ENCODE measurements at places on chromosomes 13 and 19.

DNA sequence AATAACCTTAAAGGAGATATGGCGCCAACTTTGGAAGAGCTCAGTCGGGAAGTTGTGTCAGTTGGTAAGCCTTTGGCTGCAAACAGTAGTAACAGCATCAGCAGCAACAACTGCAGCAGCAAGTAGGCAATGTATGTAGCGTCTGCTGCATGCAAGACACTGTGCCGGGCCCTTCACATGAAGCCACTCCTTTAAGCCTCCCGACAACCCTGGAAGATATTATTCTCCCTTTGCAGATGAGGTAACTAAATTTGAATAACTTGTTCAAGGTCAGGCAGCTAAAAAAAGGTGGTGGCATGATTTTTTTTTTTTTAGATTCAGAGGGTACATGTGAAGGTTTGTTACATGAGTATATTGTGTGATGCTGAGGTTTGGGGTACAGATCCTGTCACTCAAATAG, 19.7 kb downstream of the SIPA1L3 start:
- DNase-seq: no peak

- DNase-seq: no peak
Observed at GRCh38 chr13:27077451-27077850, 94.2 kb downstream of the USP12 start.

- DNase-seq: no peak
Observed at GRCh38 chr19:48986211-48986610, 6.9 kb downstream of the GYS1 start.

DNA sequence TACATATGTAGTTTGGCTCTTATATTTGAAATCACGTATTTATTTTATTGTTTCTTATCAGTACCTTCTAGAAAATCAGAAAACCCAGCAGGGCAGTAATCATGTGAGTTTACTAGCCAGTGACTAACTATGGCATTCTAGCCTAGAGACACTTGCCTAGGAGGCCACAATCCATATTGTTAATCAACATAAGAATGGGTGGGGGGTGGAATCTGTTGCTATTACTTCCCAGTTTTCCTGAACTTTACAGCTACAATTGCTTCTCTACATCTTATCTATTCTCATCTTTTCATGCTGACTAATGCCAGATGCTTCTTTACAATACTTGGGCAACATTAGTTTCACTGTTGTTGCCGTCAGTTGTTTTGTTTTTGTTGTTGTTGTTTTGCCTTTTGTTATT, 18.7 kb upstream of the ATXN8OS start:
- no peak for DNase-seq

GRCh38 chr19:4774136-4774535, 17.4 kb upstream of the FEM1A start:
- DNase-seq: peak; percentile 83

- DNase-seq: peak; percentile 80
Observed at GRCh38 chr13:101916108-101916774, 463.8 kb downstream of the ITGBL1 start.

- DNase-seq: no peak
Observed at GRCh38 chr19:15330801-15331418, 1.4 kb downstream of the BRD4 start.

DNA sequence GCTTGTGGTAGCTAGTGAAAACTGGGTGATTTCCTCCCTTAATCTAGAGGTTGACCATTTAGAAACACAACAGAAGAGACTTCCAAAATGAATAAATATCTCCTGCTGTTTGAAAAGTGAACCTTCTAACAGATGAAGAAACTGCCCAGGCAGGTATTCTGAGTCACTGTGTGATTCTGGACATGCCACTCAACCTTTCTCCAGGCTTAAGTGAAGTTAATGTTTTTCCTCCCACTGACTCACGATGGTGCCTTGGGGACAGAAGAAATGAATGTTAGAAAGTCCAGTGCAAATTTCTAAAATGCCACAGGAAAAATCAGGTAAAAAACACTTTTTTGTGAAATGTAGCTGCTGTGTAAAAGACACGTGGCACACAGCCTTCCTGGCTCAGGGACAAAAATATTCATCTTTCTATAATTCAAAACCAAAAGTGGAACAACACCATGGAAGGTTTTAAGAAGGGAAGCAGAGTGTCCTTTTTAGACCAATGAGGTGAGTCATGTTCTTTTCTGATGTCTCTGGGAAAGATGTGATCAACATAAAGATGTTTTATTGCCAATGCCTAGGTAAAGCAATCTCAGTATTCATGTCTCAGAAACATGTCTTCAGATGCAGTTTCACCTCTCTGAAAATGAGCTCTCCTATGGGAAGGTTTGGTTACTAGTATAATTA, 9.1 kb downstream of the UBE2L5 start:
- no peak for DNase-seq

DNA sequence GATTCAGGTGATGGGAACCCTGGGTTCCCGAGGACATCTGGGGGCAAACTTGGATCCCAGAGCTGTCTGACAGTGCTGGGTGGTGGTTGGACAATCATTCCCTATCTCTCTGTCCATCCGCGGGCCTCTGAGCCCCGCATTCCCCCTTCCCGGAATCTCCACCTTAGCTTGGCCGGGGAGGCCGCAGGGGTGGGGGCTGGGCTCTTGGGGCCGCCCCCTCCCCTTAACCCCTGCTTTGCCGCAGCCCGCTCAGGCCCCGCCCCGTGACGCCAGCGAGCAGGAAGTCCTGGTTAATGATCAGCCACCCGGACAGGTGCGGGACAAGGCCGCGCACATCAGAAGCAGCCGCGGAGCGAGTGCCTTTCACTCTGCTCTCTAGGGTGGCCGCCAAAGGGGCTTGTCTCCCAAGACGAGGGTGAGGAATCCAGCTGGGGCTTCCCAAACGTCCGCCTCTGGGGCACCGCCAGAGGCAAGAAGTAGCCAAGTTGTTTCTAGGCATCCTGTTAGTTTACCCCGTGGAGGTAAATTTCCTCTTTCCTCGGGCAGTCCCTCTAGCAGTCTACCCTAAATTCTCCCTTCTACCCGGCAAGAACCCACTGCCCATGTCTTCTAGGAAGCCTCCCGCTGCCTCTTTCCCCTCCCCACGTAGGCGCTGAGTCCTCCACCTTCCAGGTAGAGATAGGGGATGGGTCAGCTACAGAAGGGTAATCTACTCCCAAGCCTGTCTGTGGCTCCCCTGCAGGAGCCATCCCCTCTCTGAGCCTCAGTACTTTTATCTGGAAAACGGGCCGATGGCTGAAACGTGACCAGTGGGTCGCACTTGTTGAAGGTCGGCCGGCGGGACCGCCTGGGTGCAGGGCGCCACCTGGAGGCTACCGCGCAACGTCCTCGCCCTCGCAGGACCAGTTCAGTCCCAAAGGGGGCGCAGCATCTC, 3.0 kb downstream of the IRF2BP1 start:
- DNase-seq: peak; percentile 80

DNA sequence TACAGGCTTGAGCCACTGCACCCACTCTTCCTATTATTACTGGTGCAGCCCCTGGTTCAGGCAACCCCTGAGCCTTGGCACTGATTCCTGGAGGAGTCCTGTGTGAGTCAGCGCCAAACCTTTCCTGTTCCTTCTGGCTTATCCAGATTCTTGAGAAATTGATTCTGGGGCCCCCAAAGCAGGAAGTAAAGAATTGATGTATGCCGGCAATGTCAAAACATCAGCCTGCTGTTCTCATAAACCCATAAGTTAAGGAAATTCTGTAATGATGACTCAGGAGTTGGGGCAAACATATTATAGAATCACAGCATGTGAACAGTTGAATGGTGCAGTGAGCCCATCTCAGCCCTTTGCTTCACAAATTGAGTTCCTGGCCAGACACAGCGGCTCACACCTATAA, 1.4 kb upstream of the OR7G3 start:
- DNase-seq: no peak

DNA sequence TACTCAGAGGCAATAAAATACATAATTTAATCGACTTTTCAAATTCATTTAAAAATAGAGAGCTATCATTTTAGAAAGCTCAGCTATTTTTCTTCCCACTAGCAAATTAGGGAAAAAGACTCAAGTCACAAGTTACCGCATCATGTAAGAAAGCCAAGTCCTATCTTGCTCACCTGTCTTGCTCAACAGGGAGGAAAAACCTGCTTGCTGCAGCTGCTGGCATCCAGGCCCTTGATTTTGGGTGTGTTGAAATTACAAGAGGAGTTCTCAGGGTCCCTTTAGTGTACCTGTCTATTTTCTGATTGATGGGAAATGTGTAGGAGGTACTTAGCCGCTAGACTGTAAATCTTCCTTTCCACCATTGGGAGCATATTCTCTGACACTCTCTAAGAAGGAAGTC, 22.2 kb downstream of the SLC10A2 start:
- no peak for DNase-seq

DNA sequence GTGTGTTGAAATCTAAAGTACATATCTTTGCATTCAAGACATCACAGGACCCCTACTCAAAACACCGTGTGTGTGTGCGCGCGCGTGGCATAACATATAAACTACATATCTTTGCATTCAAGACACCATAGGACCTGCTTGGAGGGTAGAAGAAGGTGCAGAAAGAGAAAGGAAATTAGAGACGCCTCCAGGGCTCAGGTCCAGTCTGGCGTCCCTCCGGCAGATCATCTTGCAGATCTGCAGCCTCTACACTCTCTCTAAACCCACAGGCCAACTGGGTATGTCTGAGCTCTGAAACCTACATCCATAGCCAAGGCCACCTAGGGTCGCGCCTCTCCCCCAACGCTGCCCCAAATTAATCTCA, 659 bp upstream of the PAFAH1B3 start:
- DNase-seq: no peak

- DNase-seq: no peak
Observed at GRCh38 chr13:100347968-100348367, 240.6 kb downstream of the GGACT start.

DNA sequence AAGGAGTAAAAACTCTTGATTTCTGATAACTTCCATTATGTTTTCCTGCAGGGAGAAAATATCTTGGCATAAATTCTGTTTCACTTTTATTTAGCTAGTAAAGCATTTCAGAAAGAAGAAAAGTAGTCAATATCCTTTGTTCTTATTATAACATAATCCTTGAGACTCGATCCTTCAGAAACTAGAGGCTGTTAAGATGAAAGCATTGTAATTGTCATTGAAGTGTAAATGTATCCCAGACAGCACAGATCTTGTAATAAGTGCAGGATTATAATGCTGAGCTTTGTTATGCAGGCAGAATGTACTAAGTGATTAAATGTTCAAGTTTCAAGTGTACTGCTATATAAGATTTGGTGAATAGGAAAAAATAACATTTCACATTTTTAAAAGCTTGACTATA, 225.2 kb upstream of the ATXN8OS start:
- DNase-seq: no peak

DNA sequence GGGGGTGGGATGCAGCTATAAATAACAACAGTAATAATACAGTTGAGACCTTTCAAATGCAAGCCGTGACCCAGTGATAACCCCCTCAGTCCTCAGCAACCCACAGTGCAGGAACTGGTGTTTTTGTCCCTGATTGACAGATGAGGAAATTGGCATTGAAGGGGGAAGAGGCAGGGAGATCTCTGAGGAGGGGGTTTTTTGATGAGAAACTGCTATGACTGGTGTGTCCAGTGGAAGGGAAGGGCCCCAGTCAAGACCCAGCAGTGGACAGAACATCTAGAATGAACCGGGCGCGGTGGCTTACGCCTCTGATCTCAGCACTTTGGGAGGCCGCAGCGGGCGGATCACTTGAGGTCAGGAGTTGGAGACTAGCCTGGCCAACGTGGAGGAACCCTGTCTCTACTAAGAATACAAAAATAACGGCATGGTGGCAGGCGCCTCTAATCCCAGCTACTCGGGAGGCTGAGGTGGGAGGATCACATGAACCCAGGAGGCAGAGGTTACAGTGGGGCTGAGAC, 1.9 kb downstream of the MAP1S start:
- no peak for DNase-seq

GRCh38 chr13:40102854-40103253, 447.4 kb downstream of the COG6 start:
- no peak for DNase-seq

DNA sequence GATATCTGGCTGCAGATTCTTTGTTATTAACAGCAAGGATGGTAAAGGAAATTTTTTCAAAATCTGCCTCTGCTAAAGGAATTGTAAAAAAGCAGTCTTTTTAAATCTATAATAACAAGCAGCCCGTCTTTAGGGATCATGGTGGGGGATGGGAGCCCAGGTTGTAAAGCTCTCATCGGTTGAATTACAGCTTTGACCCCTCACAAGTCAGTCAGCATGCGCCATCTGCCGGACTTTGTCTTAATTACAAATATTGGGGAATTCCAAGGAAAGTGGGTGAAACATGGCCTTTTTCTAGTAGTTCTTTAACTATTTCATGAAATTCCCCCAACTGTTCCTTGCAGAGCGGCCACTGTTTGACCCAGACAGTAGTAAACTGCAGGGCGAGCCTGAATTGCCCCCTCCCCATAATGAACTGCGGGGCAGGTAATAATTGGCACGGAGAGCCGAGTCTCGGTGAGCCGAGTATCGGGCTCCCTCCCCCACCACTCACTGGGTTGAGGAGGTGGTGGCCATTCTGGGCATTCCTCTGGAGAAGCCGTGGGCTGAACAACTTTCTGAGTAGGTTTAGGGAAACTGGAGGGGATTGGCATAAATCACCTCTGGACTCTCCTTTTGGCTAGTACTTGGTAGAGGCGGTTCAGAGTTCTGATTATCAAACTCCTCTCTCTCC, 11.6 kb downstream of the ZNF578 start:
- DNase-seq: no peak

DNA sequence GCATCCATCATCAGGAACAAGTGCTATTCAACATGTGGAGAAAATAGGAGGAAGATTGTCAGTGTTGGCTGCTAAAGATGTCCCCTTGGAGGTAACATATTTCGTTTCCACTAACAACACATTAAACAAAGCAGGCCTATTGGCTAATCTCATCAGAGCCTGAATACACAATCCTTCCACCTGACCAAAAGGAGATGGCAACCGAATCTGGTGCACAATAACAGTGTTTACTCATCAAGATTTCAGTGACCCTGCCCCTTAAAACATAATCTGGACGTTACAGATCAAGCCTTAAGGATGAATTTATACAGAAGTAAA, 582.5 kb downstream of the EFNB2 start:
- no peak for DNase-seq

GRCh38 chr13:87147076-87147475, 524.1 kb upstream of the SLITRK5 start:
- no peak for DNase-seq

DNA sequence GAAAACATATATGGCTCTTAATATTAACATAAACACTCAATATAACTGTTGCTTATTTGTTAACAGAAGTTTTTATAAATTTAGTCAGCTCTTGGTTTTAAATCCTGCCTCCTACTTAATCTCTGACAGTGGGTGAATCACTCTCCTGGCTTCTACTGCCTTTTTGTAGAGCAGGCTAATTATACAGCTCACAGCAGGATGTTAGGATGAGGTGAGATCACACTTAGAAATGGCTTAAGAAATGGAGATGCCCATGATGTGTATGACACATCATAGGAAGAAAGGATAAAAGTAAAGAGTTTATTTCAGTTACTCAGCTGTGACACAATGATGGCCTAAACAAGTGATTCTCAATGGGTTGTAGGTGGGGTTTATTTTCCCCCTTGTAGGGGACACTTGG, 345.6 kb downstream of the SPRY2 start:
- DNase-seq: no peak

GRCh38 chr13:92313382-92313781, 913.2 kb upstream of the GPC6 start:
- no peak for DNase-seq

- peak; percentile 2 for DNase-seq
Observed at GRCh38 chr13:26660766-26661165, 99.8 kb downstream of the GPR12 start.

GRCh38 chr13:46088821-46089562, 15.8 kb downstream of the CPB2 start:
- no peak for DNase-seq
